ENCODE measurements at places on chromosomes 12 and 14. TPM values are rescaled to one million over a fixed set of nuclear protein-coding genes. Genes with fewer than 3 reads are reported as not detected.

DNA sequence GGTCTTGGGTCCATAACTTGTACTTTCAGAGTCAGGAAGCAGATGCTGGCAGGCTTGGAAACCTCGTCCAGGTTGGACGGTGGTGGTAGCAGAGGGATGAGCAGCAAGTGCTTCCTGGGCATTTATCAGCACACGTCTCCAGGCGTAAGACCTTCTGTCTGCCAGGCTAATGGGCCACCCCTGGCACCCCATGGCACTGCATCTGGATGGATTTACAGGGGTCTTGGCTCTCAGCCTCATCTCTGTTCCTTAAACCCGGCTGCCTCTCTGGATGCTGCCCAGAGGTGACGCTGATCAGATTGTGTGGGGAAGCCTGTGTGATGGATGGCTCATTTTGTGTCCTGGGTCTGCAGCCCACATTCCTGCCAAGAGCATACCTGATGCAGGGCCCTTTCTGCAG is 145.1 kb downstream of the TSPAN9 start:
- DNase-seq = no peak
- H3K27me3 ChIP-seq = peaks cover 5% of the 10 kb centered on the region
- no peaks in the 10 kb centered on the region for H3K4me1 ChIP-seq
- H3K4me3 ChIP-seq = no peak overlapping the region

DNA sequence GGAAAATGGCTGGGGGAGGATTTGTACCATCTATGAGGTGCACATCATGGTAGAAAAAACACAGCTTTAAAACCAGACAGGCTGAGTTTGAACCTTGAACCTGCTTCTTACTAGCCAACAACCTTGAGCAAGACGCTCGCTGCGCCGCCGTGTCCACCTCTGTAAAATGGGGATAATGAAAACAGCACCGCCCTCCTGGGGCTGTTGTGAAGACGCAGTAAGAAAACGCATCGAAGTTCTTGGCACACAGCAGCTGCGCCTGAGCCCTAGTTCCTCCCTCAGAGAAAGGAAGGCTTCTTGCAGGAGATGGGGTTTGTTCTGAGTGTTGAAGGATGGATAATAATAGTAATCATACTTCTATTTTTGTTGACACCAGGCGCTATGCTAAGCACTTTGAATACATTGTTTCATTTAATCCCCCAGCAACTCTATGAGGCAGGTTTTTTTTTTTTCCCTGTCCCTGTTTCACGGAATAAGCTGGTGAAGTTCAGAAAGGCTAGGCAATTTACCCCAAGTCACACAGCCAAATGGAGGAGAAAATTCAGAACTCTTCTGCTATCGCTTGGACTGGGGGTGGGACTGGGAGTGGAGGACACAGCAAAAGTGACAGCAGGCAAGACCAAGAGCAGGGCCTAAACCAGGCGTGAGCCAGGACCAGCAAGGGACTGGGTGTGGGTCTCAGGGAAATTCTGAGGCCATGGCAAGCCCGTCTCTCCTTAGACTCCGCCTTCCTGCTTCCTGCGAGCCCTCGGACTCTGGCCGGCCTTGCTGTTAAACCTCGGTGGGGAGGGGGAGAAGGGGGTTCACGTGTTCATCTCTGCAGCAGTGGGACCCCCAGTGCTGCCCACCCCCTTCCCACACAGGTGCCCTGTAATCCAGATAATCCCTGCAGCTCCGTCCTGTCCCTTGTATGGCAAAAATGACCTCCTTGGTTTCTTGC is 97.5 kb downstream of the LRRC74A start:
- no peaks in the 10 kb centered on the region for H3K36me3 ChIP-seq
- no peaks in the 10 kb centered on the region for H3K27me3 ChIP-seq
- H3K4me3 ChIP-seq = no peak overlapping the region
- peaks cover 40% of the 10 kb centered on the region for H3K4me1 ChIP-seq

DNA sequence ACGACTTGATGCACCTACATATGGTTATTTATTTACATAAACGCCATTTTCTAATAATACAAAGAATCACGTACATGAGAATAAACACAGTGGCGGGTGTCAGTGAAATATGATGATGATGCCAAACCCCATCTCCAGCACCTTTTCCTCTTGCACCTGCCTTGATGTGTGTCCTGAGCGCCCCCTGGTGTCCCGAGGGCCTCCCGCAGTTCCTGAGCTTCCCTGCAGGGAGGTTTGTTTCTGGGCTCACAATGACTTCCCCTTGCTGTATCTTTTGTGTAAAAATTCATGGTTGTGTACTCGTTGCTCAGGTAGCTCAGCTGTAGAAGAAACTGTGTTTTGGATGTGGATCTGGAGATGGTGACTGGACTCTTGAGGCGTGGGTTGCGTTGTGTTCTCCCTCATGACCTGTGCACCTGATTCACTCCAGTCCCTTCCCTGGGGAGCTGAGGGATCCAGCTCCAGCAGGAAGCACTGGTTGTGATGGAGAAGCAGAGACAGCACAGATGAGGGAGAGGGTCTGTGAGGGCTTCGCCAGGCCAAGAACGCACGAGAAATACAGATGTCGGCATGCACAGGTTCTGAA is 1037.8 kb downstream of the TMEM121 start:
- no peak overlapping the region for H3K4me3 ChIP-seq
- H3K4me1 ChIP-seq = no peaks in the 10 kb centered on the region
- peak; percentile 59 for DNase-seq
- H3K27me3 ChIP-seq = no peaks in the 10 kb centered on the region

GRCh38 chr12:114858388-114859146 is 174.6 kb upstream of the TBX3 start:
- DNase-seq = peak; percentile 24
- H3K27ac ChIP-seq = no peak overlapping the region
- no peaks in the 10 kb centered on the region for H3K36me3 ChIP-seq
- H3K27me3 ChIP-seq = no peaks in the 10 kb centered on the region

- no peak for DNase-seq
- H3K27ac ChIP-seq = no peak overlapping the region
- no peaks in the 10 kb centered on the region for H3K36me3 ChIP-seq
- H3K27me3 ChIP-seq = no peaks in the 10 kb centered on the region
- H3K4me1 ChIP-seq = no peaks in the 10 kb centered on the region
These were observed 167.1 kb downstream of the CAND1 start for GRCh38 chr12:67436230-67436629.

GRCh38 chr12:69415471-69416275 is 54.5 kb upstream of the FRS2 start:
- H3K4me3 ChIP-seq = no peak overlapping the region
- no peak overlapping the region for H3K27ac ChIP-seq
- no peaks in the 10 kb centered on the region for H3K27me3 ChIP-seq
- no peak for DNase-seq
- H3K36me3 ChIP-seq = no peaks in the 10 kb centered on the region

DNA sequence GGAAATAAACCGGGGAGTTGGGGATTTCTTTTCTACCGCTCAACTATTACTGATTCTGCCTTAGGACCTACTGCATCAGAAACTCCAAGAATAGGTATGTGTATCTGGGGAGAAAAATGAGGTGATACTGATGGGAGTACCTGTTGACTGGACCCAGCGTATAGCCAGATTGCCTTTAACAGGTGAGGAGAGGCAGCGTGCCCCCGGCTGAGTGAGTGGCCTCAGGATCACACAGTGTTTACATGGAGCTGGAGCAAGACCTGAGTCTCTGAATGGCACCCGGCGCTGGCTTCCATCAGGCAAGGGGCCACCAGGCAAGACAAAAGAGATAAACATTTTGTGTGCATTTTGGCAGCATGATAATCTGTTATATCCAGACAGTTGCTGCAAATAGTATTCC is 496.2 kb downstream of the EGLN3 start:
- H3K36me3 ChIP-seq = no peaks in the 10 kb centered on the region
- H3K4me1 ChIP-seq = no peaks in the 10 kb centered on the region
- DNase-seq = no peak
- H3K27me3 ChIP-seq = no peaks in the 10 kb centered on the region
- H3K4me3 ChIP-seq = no peak overlapping the region

GRCh38 chr12:12263909-12264308 is 2.9 kb downstream of the LRP6 start:
- H3K27ac ChIP-seq = no peak overlapping the region
- no peak overlapping the region for H3K4me3 ChIP-seq
- peaks cover 5% of the 10 kb centered on the region for H3K4me1 ChIP-seq
- no peaks in the 10 kb centered on the region for H3K27me3 ChIP-seq
- H3K36me3 ChIP-seq = no peaks in the 10 kb centered on the region

GRCh38 chr12:32893043-32893442 is 3.5 kb downstream of the PKP2 start:
- DNase-seq = no peak
- no peak overlapping the region for H3K4me3 ChIP-seq
- H3K4me1 ChIP-seq = peaks cover 8% of the 10 kb centered on the region
- no peaks in the 10 kb centered on the region for H3K36me3 ChIP-seq

GRCh38 chr12:43988838-43989560 is 153.1 kb downstream of the TMEM117 start:
- no peaks in the 10 kb centered on the region for H3K36me3 ChIP-seq
- no peak for DNase-seq
- no peak overlapping the region for H3K27ac ChIP-seq
- no peak overlapping the region for H3K4me3 ChIP-seq
- H3K4me1 ChIP-seq = no peaks in the 10 kb centered on the region
- H3K27me3 ChIP-seq = no peaks in the 10 kb centered on the region

- peaks cover 2% of the 10 kb centered on the region for H3K4me1 ChIP-seq
- no peak overlapping the region for H3K4me3 ChIP-seq
- H3K27ac ChIP-seq = no peak overlapping the region
- H3K27me3 ChIP-seq = no peaks in the 10 kb centered on the region
- no peak for DNase-seq
These were observed 8.4 kb downstream of the NCKAP5L start for GRCh38 chr12:49819786-49820185.

- no peak for DNase-seq
- H3K4me3 ChIP-seq = no peak overlapping the region
- no peak overlapping the region for H3K27ac ChIP-seq
- peaks cover 6% of the 10 kb centered on the region for H3K4me1 ChIP-seq
- H3K36me3 ChIP-seq = no peaks in the 10 kb centered on the region
- H3K27me3 ChIP-seq = peaks cover 50% of the 10 kb centered on the region
These were observed 679 bp downstream of the BDKRB2 start for GRCh38 chr14:96205059-96205977.

The PAPLN gene
- 2.9 TPM for total RNA-seq

The PIANP gene
- not detected for total RNA-seq

The PGF gene
- total RNA-seq = 0.44 TPM

The ESR2 gene
- 3.6 TPM for total RNA-seq

The TMBIM6 gene
- 322 TPM for total RNA-seq

The GPX2 gene
- 0.56 TPM for total RNA-seq

Measured in K562 (cell line).